ENCODE measurements at places on chromosomes 12 and 14. TPM values are rescaled to one million over a fixed set of nuclear protein-coding genes. Genes with fewer than 3 reads are reported as not detected.

The GNG2 gene
- 400 TPM for total RNA-seq

The MLF2 gene
- total RNA-seq, result 77.9 TPM

GRCh38 chr14:44149597-44149996 is 357.5 kb downstream of the FSCB start:
- no peak for DNase-seq

DNA sequence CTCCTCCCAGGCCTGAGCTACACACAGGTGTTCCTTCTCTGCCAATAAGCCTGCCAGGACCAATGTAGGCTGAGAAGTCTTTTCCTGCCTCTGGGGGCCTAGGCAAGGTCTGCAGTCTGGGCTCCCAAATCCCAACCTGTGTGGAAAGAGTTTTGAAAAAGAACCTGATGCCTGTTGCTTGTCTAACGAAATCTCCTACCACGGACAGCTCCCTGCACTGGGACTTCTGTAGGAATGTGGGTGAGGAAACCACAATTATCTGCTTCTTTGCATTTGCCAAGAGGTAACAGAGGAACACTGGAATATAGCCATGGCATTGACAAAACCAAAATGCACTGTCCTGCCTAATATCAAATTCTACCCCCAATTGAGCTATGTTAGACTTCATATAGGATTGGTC is 877.0 kb upstream of the TMEM132C start:
- DNase-seq, result no peak

- no peak for DNase-seq
Observed at GRCh38 chr14:49945448-49946319, 52.8 kb downstream of the ARF6 start.

DNA sequence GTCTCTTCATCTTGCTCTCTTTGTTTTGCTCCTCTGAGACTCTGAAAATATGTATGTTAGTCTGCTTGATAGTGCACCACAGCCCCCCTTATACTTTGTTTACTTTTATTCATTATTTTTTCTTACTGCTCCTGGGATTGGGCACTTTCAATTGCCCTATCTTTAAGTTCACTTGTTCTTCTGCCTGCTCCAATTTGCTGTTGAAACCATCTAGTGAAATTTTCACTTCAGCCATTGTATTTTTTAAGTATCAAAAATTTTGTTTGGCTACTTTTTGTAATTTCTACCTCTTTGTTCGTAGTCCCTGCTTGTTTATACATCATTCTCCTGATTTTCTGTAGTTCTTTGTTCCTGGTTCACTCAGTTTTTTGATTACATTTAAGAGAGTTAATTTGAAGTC is 223.3 kb downstream of the SLC38A4 start:
- no peak for DNase-seq

All from frontal cortex (tissue), 4 donors.